ENCODE measurements at places on chromosomes 1 and 21. TPM values are rescaled to one million over a fixed set of nuclear protein-coding genes. Genes with fewer than 3 reads are reported as not detected.
A peak's percentile ranks its signal among the peaks of the same experiment; 100 is the strongest.

The LCE6A gene
- not detected for total RNA-seq

The MEX3A gene
- 65.2 TPM for total RNA-seq

The IFI6 gene
- total RNA-seq = 5.8 TPM

GRCh38 chr1:156860628-156861423 is at the start of gene NTRK1:
Gene NTRK1 (plus strand): TSS chr1:156860865. CDS start chr1:156860935, 70 bp downstream.
- peak; percentile 97 for DNase-seq

The TRIM58 gene
- total RNA-seq = 0.04 TPM

The KLF17 gene
- total RNA-seq = not detected

The TAS1R1 gene
- 0.15 TPM for total RNA-seq

- no peak for DNase-seq
Measured at GRCh38 chr1:217626321-217626720, 4.6 kb downstream of the GPATCH2 start.

The MYCL gene
- total RNA-seq = 52.5 TPM

DNA sequence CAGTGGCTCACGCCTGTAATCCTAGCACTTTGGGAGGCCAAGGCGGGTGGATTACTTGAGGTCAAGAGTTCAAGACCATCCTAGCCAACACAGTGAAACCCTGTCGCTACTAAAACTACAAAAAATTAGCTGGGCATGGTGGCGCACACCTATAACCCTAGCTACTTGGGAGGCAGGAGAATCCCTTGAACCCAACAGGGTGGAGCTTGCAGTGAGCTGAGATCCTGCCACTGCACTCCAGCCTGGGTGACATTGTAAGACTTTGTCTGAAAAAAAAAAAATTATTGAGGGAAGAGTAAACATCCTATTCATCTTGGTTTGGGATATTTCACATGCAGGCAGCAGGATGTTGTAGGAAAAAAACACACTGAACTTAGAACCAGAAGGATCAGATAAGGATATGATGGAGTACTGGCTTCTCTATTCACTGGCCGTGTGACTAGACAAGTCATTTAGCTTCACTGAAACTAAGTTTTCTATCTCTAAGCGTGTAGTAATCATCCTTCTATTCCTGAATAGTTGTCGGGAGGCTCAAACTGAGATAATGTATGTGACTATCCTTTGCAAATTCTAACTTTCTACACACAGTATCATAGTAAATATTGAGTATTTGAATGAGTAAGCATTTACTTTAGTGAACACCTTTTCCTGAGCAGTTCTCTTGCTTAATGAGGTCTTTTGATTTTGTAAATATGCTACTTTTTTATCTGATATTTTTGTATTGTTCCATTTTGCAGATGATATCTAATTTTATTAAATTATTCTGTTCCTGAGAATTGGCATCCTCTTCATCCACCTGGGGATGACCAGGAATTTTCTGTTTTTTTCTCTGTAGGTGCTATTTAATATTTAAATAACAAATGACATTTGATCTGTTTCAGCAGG is 18.2 kb downstream of the CAP1 start:
- DNase-seq = no peak

The UAP1 gene
- total RNA-seq = 48.4 TPM

The GCLM gene
- total RNA-seq = 20.0 TPM

- peak; percentile 91 for DNase-seq
Measured at GRCh38 chr1:9651565-9652378, at the start of gene PIK3CD. Gene PIK3CD (plus strand): TSS chr1:9651731. CDS start chr1:9710456, 58,725 bp downstream.

DNA sequence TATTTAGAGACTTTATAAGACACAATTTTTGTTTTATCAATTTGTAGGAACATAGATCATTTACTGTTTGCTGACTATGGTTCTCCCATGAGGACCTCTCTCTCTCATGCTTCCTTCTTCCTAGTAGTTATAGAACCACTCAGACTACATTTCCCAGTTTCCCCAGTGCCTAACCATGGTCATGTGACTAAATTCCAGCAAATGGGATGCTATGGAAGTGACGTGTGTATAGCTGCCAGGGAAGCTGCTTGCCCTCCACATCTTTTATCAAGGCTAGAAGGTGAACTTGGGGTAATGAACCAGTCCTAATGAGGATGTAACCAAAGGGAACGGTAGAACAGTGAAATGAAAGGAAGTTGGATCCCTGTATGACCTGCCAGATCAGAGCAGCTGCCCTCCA is 184.0 kb downstream of the MIS18A start:
- DNase-seq = peak; percentile 52
